Iris pigment epithelial cell (primary cell): ENCODE measurements at places on chromosomes 1 and 21.

- DNase-seq = no peak
Observed at GRCh38 chr1:6224718-6225117, 11.0 kb downstream of the ICMT start.

GRCh38 chr1:97174039-97174704 is 452.6 kb downstream of the PTBP2 start:
- no peak for DNase-seq

GRCh38 chr21:34826836-34827235 is 158.0 kb downstream of the CLIC6 start:
- no peak for DNase-seq

DNA sequence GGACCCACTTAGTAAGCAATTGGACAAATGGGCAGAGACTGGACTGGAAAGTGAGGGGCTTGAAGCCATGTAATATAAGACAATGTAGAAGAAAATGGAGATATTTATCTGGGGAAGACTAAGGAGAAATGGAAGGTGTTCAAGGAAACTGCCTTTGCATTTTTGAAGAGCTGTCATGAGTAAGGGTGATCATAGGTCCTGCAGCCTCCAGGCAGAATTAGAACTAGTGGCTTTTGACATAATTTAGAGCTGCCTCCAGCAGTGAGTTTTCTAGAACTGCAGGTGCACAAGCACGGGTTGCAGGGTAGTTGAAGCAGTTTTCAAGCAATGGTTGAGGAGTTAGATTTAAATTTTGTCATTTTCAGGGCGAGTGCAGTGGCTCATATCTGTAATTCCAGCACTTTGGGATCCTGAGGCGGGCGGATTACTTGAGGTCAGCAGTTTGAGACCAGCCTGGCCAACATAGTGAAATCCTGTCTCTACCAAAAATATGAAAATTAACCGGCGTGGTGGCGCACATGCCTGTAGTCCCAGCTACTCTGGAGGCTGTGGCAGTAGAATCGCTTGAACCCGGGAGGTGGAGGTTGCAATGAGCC is 3.7 kb upstream of the CDC14A start:
- no peak for DNase-seq

- DNase-seq = no peak
Observed at GRCh38 chr1:63966016-63966415, 192.2 kb downstream of the ROR1 start.

DNA sequence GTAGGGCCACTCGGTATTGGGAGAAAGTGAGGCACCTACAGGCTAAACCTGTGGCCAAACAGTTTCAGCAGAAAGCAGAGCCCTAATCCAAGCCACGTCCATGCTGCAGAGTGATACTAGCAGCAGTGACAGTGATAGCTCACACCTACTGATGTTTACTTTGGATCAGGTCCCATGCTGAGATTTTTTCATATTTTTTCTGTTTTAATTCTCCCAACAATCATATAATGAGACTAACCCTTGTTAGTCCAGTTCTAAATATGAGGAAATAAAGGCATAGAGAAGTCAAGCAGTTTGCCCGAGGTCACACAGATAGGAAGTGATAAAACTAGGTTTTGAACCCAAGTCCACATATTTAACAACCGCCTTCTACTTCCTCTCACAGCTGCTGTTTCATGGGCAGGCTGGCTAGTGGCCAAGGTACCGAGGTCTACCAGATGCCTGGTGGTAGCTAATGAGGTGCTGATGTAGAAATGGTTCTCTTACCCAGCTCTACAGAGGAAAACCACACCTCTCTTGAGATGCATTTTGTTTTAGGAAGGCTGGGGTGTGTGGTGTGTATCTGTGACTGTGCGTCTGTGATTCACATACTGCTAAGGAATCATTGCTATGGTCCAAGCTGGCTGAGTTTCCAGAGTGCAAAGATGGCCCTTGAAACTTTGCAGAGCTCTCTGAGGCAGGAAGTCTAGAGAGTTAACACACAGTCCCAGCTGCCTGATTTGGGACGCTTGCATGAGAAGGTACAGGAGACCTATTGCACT is 80.3 kb upstream of the ARTN start:
- peak; percentile 47 for DNase-seq

DNA sequence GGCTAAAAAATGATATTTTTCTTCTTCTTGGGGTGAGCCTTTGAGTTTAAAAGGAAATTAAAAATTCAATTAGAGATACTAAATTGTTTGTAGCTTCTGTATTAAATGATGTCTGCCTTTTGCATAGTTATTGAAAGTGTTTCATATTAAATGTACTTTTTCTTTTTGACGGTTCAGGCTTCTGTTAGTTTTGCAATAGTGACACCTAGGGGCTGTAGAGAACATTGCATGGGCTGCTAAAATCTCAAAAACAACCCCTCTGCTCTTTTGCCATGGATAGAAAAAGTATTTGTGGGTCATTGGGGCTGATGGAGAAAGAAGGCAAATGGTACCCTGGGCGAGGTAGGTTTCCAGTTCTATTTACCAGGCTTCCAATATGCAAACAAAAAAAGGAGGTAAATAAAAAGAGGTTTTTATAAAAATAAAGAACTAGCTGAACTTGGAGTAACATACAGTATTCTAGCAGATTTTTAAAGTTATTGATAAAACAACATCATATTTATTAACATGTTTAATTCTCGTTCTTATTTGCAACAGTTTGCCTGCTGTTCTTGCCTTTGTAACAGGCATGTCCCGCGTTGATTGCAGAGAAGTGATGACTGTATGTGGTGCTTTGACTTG is 115.4 kb upstream of the HOOK1 start:
- DNase-seq = peak; percentile 43

DNA sequence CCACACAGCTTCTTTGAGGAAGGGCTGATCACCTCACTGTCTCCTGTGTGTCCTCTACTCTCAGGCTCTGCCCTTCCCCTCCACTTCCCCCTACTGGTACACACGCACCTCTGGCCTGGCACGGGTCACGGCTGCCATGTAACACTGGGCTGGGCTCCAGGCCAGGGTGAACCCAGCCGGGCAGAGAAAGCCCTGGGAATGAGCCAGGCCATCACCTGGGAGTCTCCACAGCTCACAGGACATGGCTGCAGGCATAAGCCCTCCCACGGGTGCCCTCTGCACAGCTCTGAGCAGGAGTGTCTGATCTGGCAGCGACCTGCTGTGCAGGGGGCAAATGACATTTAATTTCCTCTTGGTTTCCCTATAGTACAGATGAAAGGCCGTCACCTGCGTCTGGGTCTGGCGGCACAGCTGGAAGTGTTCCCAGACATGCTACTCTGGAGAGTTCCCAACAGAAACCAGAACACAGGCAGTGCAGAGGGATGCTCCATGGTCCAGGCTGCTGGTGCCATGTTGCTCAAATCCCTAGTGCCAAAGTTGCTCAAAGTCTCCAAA is 61.2 kb downstream of the ERI3 start:
- DNase-seq = no peak

DNA sequence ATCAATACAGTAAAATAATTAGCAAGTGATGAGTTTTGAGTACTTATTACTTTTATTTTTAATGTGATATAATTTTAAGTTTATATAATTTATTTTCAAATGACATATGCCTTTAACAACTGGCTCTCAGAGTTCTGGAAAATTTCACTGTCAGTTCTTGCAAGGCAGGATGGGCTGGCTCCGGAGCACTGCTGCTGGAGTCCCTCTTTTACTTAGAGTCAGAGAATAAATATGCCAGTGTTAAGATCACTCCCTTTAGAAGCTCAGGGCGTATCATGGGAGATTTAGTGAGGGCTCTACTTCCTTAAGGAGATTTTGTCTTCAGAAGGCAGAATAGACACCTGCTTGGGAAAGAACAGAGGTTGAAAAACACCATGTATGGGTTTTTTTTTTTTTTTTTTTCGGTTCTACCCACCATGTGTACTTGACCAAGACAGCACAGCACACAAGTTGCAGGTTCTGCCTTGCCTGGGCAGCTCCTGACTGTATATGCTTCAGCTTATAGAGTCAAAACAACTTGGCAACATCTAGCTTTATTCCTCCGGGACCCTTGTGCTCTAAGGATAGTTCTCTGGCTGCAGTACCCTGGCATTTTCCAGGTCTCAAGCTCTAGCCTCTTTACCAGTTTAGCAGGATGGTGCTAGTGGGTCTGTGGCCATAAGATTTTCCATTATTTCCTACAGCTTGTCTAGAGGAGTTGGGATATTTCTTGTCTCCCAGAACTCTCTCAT is 29.7 kb upstream of the FMOD start:
- DNase-seq = no peak

DNA sequence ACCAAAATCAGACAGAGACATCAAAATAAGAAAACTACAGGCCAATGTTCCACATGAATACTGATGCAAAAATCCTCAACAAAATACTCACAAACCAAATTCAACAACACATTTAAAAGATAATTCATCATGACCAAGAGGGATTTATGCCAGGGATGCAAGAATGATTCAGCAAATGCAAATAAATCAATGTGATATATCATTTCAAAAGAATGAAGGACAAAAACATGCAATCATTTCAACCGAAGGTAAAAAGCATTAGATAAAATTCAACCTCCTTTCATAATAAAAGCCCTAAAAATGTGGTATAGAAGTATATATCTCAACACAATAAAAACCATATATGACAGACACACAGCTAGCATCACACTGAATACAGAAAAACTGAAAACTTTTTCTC is 81.5 kb upstream of the LYPLAL1 start:
- DNase-seq = peak; percentile 75

DNA sequence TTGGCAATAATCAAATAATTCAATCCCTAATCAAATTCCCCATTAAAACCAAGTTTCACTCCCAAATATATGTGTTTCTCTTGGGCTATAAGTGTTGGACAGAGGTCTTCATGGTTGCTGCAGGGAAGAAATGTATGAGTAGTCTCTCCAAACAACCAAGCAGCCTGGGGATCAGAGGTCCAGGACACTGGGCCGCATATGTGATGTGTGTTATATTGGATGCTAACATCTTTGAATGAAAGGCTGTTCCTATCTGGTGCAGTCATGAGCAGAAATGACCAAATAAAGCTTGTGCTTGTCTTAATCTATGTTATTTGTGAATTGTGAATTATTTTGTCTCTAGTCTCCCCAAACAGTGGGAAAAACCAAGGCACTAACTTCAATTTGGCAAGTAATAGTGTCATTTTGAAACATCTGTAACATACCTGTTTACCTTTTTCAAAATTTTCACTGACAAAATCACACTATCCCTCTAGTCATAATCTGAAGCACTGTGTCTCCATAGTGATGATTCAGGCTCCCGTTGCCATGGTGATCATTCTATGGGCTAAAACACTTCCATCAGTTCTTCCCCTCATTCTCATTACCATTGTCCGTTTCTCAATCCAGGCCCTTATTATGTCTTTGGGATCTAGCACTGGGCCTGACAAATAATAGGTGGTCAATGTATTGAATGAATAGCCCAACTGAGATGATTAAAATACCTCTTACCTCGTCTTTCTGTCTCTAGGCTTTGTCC is 12.5 kb upstream of the TADA1 start:
- no peak for DNase-seq

DNA sequence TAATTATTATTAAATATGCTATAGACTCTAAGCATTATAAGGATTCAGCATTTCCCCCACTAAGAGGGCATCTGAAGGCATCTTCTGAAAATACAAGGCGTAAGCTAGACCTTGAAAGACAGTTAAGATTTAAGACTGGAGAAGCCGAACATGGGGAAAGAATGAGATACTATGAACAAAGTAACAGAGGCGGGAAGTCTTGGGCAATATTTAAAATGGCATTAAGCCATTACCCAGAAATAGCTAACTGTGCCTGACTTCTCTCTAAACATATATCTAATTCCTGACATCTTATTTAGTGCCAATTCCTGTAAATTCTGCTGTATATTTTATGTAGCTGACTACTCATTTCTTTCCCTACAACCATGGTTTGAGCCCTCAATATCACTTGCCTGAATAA is 20.9 kb downstream of the DPH5 start:
- DNase-seq = peak; percentile 78

GRCh38 chr1:203491664-203492063 is 2.3 kb upstream of the OPTC start:
- DNase-seq = no peak

DNA sequence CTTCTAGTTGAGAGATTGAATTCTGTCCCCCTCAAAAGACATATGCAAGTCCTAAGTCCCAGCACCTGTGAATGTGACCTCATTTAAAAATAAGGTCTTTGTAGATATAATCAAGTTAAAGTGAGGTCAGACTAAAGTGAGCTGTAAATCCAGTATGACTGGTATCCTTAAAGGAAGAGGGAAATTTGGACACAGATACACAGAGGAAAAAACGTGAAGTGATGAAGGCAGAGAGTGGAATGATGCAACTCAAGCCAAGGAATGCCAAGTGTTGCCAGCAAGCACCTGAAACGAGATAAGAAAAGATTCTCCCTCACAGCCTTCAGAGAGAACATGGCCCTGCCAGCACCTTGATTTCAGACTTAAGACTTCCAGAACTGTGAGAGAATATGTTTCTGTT is 444.7 kb upstream of the VAMP3 start:
- DNase-seq = no peak

GRCh38 chr1:18583326-18583941 is 47.2 kb upstream of the PAX7 start:
- no peak for DNase-seq

- peak; percentile 87 for DNase-seq
Observed at GRCh38 chr21:41956926-41957729, 3.3 kb upstream of the C2CD2 start.

DNA sequence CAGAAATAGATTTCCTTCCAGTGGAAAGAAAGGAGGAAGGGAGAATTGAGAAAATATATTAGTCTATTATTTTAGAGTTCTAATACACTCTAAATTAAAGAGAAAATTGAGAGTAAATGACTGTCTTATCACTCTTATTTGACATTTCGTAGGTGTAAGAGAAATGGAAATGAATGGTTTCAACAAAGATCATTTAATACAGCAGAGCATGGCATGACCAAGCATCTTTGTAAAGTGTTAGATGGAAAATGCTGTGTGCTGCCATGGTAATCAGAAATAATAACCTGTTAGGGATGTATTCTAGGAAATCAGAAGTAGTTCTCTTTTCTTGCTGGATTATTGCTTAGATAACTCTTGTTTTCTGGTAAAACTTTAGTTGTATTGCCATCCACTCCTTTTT is 90.9 kb downstream of the GIPC2 start:
- no peak for DNase-seq

DNA sequence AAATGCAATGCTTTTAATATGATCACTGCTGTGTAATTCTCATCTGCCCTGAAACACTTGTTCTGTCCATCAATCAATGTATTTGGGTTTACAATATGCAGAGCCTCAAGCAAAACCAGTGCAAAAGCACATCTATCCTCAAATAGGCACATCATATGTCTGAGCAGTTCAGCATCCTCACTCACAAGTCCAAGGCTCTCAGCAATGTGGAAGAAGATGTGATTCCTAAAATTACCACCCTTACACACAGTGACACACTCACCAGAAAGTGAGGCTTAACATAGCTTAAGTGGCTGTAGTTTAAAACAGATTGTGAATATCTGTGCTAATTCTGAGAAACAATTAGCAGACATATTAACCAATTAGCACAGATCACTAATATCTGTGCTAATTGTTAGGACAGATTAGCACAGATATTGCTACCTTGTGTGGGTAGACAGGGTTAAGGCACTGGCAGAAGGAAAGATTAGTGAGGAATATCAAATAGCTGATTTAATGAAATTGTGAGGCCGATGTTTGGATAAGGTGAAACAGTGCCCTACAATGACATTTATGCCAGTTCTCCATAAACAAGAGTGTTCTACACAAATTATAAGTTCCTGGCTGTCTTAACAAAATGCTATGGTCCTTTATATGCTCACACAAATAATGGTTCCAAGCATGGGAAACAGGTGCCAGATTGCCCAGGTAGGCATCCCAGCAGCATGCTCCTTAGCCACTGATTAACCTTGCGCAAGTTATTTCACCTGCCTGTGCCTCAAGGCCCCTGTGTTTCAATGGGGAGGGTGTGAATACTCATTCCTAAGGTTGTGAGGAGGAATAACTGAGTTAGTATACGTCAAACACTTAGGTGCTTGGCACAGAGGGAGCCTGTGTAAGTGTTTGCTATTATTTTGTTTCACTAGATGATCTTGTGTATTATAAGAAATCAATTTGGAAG is 41.7 kb downstream of the MRPL39 start:
- DNase-seq = no peak
